ENCODE measurements at places on chromosomes 4 and X. TPM values are rescaled to one million over a fixed set of nuclear protein-coding genes. Genes with fewer than 3 reads are reported as not detected.

EDA2R gene
- total RNA-seq, result 1.3 TPM

FAM236C gene
- total RNA-seq, result not detected

CCSER1 gene
- total RNA-seq, result 0.14 TPM

TAF7L gene
- total RNA-seq, result 1.1 TPM

FRAS1 gene
- total RNA-seq, result 13.8 TPM

GPM6B gene
- not detected for total RNA-seq

ARMCX1 gene
- 36.3 TPM for total RNA-seq

PDGFC gene
- total RNA-seq, result 151 TPM

NHSL2 gene
- 1.4 TPM for total RNA-seq

ANOS1 gene
- 1.1 TPM for total RNA-seq

MTMR8 gene
- not detected for total RNA-seq

SLC25A43 gene
- 11.4 TPM for total RNA-seq

REELD1 gene
- total RNA-seq, result not detected

Data from placental pericyte (primary cell).